ENCODE measurements at places on chromosomes 3 and 15.

DNA sequence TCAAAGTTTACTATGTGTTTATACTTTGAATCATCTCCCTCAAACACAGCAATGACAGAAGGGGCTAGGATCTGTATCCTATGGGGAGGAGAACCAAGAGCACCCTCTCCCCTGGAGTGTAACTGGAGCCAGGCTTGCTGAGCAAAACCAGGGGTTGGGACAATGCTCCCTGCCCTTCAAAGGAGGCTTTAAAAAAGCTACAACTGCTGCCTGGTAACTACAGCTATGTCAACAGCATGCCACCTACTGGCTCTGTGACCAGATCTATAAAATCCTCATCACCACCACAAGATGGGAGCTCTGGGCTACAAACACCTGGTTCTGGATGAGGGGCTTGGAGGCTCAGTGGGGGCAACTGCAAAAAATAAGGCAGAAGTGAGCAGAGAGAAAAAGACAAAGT lies 61.9 kb downstream of the ANO10 start:
- DNase-seq = no peak

- no peak for DNase-seq
Measured at GRCh38 chr15:79075256-79075655, 15.3 kb downstream of the RASGRF1 start.

DNA sequence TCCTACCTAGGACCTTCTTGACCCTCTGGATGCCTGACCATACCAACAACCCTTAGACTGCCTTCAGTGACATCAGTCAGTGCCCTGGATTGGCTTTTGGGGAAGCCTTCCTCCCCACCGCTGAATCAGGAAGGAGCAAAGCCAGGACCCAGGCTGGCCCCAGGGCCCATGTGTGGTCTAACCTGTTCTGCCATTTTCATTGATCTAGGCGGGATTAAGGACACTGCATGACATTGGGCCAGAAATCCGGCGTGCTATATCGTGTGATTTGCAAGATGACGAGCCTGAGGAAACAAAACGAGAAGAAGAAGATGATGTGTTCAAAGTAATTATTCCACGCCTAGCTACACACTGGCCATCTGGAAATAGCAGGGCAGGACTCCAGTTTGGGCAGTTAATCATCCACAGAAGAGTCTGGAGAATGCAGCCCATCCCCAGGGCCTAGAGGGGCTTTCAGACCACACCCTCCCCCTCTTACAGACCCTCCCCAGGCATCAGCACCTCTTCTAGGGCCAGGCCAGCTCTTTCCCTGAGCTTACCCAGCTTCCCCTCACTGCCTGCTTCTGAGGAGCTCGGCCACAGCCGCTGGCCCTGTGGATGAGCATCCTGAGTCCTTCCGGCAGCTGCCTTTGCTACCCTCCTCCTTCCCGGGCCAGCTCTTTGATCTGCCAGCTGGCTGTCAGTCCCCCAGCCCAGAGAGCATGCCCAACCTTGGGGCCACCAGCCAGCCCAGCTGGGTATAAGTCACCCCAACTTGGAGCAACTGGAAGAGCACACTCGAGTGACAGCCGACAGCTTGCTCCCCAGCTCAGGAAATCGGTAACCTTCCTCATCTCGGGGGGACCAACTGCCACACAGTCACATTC lies 45.9 kb downstream of the CHDH start:
- no peak for DNase-seq

GRCh38 chr3:49244581-49245205 lies 32.3 kb downstream of the C3orf62 start:
- DNase-seq = no peak

DNA sequence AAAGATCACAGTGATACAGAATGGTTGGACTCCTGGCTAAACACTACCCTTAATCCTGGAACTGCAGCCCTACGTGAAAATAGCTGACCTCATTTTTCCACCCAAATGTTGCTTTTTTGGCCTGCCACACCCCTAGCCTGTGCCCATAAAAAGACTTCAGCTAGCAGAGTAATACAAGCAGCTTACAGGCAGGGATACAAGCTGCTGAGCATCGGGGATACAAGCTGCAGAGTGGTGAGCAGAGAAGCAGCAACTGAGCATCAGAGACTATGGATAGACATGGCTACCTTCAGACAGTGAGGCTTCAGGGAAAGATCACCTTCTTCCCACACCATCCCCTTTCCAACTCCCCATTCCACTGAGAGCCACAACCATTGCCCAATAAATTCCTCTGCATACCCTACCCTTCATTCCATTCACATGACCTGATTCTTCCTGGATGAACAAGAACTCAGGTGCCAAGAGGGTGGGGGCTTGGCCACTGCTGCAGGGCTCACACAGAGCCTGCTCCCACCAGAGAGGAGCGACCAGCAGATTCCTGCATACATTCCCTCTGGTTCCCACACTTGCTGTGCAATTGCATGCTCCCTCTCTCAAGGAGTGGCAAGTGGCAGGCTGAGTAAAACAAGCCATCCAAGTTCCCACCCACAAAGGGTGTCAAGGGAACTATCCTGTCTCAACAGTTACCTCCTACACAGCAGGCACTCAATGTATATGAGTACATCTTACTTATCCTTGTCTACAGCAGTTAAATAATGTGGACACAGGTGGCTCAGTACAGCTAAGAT lies 217.5 kb downstream of the ALCAM start:
- DNase-seq = no peak

DNA sequence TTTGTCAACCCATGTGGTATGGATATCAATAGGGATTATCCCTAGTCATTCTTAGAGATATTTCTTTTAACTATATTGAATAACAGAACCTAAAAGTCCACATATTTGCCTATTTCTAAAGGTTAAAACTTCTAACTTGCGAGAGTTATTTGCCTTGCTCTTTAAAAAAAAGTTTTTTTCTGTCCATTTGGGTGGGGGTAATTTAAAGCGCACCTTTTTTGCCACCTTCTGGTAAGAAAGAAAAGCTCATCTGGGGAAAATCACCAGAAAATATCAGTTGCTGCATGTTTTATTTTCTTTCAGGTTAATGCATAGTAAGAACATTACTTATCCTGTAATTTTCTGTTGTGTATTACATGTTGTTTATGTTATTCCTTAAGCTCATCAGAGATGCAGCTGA lies 242.0 kb upstream of the GOLGA6L4 start:
- DNase-seq = no peak

DNA sequence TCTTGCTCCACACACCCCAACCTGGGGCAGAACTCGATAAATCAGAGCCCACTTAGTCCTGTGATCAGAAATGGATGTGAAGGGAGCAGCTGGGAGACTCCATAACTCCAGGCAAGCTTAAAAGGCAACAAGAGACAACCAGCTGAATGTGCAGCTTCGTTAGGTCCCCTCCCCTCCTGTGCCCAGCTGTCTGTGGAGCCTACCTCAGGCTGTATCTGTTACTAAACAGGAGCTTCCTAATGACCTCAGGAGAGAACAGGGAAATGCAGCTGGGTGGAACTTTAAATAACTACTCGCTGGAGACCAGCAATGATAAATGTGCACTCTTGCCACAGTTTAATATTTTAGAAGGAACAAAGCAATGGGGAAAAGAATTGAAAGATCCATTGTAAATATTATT lies 25.9 kb downstream of the SLC9A9 start:
- DNase-seq = no peak

- no peak for DNase-seq
Measured at GRCh38 chr3:121111914-121112612, 204.1 kb downstream of the STXBP5L start.

DNA sequence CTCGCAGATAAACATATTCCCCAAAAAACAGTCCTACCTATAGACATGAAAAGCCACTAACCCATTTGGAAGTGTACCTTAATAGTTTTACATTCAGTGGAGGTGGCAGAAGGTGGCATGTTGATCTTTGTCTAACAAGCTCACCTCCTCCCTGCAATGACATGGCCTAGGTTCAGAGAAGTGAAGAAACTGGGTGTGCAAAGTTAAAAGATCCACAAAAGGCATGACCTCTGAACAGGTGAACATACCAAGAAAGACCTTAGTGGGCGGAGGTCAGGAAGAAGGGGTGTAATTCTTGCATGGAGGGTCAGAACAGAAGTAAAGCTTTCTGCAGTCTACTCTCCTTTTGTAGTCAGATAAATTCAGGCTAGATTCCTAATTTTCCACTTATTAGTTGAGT lies 822 bp downstream of the MRPL3 start:
- no peak for DNase-seq

DNA sequence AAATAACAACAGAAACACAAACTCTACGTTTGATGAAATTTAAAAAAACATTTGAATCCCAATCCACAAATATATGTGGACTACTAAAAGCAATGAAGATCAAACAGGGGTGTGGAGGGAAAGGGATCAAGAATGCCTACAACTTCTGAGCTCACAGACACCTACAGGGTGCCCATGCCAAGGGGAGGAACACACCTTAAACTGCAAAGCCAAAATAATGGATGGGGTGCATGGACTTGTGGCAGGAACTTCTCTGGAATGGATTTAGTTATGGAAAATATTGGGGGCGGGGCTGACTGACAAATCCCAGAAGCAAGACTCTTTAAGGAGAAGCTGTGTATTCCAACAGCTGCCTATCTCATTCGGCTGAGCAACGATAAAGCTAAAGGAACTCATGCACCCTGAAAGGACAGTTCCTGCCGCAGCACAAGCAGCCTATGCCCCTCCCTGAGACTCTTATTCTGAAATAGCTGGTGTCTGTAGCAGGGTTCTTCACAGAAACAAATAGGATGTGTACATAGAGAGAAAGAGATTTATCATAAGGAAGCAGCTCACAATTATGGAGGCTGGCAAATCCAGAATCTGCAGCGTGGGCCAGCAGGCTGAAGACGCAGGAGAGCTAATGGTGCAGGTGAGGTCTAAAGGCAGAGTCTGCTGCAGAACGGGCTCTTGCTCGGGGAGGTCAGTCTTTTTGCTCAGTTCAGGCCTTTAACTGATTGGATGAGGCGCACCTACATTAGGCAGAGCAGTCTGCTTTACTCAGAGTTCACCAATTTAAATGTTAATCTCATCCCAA lies 24.5 kb upstream of the PLA2G4D start:
- no peak for DNase-seq

DNA sequence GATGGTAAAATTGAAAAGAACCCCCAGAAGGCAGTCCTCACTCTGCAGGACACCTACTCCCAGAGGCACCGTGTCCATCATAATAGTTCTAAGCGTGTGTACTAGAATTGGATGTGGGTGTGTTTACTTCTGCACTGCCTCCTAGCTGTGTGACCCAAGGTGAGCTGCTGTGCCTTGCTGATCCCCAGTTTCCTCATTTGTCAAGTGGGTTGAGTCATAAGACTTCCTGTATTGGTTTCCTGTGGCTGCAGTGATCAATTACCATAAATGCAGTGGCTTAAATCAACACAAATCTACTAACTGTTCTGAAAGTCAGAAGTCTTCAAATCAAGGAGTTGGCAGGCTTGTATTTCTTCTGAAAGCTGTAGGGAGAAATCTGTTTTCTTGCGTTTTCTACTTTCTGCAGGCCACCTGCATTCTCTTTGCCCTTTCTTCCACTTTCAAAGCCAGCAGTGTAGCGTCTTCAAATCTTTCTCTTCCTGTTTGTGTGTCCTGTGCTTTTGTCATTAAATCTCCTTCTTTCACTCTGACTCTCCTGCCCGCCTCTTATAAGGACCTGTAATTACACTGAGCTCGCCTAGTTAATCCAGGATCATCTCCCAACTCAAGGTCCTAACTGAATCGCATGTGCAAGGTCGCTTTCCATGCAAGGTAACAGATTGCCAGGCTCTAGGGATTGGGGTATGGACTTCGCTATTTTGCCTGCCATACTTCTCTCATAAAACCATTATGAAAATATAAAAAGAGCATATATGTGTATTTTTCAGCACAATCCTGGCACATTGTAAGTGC lies 59.0 kb downstream of the RORA start:
- DNase-seq = no peak

- no peak for DNase-seq
Measured at GRCh38 chr15:49085696-49086459, 39.6 kb upstream of the SECISBP2L start.

DNA sequence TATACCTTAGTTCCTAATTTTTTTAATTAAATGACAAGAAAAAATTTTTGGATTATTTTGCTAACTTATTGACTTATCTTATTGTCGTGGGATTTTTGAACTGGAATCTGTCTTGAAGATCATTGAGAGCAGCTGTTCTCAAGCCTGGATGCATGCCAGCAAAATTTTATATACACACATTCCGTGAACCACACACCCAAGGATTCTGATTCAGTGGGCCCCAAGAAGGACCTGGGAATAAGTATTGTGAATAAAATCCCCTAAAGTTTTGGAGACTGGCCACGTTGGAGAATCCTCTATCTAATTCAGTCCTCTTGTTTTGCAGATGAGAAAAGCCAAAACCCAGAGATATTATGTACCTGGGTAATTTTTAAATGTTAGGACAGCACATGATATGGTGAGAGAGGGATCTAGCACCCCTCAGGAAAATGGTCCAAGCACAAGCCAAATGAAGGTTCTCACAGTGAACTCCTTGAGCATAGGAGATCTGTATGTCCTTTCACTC lies 55.2 kb downstream of the UNC13C start:
- no peak for DNase-seq

GRCh38 chr3:99781761-99782160 lies 35.9 kb upstream of the CMSS1 start:
- DNase-seq = no peak

GRCh38 chr15:43440721-43441281 lies 52.2 kb downstream of the TP53BP1 start:
- peak; percentile 14 for DNase-seq

- no peak for DNase-seq
Measured at GRCh38 chr3:180280555-180280954, 243.8 kb upstream of the PEX5L start.

DNA sequence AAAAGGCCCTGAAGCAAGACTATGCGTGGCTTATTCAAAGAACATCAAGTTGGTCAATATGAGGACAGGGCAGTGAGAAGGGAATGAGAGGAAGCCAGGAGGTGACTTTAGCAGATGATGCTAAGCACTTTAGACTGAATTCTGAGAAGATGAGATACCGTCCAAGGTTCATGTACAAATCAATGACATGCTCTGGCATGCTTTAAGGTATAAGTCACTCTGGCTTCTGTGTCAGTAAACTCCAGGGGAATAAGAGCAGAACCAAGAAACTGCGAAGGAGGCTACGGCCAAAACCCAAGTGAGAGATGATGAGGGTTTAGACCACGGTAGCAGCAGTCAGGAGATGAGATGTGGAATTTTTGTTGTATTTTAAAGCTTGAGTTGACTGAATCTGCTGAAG lies 8.9 kb upstream of the CCDC50 start:
- DNase-seq = no peak

Measured in cerebellar nuclear complex (tissue), 1 donor.